ENCODE measurements at places on chromosomes 3 and 15. TPM values are rescaled to one million over a fixed set of nuclear protein-coding genes. Genes with fewer than 3 reads are reported as not detected.
A peak's percentile ranks its signal among the peaks of the same experiment; 100 is the strongest.

TMC3 gene
- not detected for total RNA-seq

ANKUB1 gene
- total RNA-seq, result not detected

DNA sequence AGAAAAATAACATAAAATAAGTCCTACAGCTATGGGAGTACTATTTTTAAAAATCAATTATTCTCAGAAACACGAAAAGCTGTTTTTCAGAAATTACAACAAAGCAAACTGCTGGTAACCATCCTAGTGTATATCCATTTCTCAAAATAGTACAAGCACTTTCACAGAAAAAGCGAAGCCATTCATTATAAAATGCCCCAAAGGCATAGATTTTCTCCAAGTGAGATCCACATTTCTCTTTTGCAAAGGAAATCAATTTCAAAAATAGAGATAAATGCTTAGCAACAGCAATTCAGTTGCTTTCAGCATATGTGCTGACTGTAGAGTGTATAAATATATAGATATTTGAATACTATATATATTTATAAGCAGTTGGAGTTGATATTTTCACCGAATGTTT is 1266.3 kb downstream of the SI start:
- no peak for DNase-seq

GRCh38 chr15:37115538-37115937 is 15.2 kb upstream of the MEIS2 start:
- no peak for DNase-seq

DNA sequence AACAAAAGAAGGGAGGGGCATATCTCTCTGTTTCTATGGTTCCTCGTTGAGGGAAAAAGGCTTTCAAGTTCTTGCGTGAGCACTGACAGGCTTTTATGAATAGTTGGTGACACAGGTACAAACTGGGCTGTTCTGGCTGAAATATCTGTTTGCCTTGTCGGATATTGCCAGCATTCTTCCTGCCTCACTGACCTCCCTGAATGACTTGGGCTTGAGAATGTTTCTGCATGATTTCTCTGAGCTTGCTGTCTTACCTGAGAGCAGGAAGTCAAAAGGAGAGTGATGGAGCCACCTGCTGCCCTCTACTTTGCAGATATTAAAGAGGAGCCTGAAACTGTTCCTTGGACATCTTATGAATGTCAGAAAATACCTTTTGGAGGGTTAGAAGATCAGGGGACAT is 4.8 kb downstream of the GCNT3 start:
- peak; percentile 38 for DNase-seq
